ENCODE measurements at places on chromosomes 4 and X.

GRCh38 chr4:130424211-130424610, 1328.3 kb downstream of the C4orf33 start:
- no peak for DNase-seq

GRCh38 chr4:17760626-17761025, 20.8 kb downstream of the FAM184B start:
- no peak for DNase-seq

GRCh38 chrX:101357166-101357795, 8.7 kb upstream of the TIMM8A start:
- no peak for DNase-seq

DNA sequence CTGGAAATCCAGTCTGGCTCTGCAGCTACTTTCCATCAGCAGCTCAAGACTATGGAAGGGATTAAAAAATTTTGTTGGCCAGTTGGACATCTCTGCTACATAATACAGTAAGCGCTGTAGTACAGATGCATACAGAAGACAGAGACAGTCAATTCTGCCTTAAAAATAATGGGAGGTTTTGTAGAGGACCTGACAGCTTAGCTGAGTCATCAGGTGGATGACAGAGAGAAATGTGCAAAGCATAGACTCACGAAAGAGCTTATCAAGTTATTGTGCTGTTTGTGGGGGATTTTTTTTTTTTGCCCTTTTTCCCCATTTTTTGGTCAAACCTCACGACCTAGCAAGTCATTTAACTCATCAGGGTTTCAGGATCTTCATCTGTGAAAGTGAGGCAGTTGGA, 149.0 kb upstream of the SCML1 start:
- no peak for DNase-seq

DNA sequence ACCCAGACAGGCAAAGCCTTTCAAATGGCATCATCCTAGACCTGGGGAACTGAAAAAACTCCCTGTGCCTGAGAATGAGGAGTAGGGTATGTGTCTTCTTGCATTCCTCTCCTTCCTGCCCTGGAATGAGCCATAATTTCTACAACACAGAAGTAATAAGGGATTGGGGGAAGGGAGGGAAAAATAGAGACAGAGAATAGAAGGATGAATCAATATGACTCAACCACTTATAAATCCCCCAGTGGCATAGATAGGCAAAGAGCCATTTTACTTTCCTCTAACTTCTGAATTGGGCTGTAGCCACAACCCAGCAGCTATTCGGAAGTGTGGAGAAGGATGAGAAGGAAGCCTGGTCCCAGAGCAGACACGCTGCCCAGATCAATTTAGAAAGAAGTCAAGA, 99.9 kb downstream of the NHS start:
- no peak for DNase-seq
